Stimulated activated CD4-positive, alpha-beta T cell treated with anti-CD3 and anti-CD28 coated beads, Interleukin-1b, Interleukin-23, amount 100 ng/mL, for 48 hours (primary cell): ENCODE measurements at places on chromosomes 3 and 15.

DNA sequence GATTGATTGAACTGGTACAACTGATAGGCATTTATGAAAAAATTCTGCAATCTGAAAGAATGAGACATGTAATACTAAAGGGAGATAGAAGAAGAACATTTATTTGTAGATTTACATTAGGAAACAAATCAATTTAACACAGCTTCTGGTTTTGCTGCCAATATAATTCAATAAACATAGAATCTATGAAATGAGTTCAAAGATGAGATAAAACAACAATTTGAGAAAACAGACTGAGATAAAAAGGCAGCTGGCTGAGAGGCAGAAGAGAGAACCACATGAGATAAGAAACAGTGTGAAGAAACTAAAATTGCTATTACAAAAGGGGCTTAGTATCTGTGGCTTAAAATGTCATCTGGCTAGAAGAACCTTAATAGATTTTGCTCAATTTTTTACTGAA is 176.6 kb downstream of the PYDC2 start:
- no peak for DNase-seq

DNA sequence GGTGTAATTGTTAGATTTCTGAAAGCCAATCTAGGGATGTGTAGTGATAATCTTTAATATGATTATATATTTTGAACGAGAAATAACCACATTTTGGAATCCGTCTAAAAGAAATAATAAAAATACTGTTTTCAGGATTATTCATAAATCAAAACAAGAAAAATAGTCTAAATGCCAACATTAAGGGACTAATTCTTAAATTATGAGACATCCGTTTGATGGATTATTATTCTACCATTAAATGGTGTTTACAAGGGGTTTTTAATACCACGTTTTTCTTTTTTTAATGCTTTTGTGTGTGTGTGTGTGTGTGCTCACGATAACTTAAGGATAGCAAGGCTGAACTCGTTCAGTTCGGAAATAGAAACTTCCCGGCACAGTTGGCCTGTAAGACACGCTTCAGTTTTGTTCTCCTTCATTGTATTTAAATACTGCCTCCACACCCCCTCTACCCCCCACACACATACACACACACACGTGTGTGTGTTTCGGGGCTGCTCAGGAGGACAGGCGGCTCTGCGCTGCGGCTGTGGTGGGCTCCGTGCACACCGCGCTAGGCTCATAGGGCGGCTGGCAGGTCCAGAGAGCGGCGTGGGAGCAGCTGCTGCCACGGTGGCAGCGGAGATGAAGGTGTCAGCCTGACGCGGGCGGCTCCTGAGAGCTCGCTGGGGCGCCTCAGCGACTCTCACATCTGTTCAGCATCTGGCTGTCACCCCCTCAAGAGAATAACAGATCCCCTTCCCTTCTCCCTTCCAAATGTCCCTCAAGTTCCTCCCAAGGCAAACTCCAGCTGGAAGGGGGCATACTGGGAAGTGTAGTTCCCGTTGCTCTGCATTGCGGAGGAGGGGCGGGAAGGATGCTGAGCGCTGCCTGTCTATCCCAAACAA is 23.0 kb upstream of the ANP32A start:
- peak; percentile 17 for DNase-seq

DNA sequence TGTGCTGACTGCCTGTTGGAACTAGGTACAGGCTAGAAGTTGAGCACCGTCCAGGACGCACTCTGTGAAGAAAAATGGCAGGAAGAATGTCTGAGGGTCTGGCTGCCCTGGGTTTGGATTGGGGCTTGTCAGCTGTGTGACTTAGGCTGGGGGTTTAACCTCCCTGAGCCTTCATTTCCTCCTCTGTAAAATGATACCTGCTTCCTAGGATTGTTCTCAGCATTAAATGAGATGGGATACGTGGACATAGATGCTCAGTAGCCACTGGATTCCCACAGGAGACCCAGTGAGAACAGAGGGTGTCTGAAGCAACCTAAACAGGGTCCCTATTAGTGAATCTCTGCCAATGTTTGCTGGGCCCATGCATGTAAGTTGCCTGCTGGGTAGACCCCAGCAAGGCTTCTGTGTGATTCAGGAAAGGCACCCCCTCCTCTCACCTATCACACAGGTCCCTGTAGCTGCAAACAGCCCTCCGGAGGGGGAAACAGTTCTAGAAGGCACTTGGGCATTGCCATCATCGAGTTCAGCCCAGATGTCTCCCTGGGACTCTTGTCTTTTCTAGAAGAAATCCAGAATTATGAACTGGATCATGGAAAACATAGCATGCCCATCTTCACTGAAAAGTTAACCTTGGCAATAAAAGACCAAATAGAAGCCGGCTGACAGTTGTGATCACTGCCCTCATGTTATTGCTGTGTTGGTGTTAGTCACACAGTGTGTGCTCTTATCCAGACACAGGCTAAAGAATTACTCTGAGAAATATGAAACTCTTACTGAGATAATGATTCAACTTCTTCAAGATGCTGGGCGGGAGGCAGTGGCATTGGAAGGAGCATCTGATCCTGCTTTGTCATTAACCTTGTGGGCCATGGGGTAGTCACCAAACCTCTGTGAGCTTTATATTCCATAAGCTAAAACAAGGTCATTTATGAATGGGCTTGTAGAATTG is 64.5 kb downstream of the SMAD6 start:
- peak; percentile 17 for DNase-seq

DNA sequence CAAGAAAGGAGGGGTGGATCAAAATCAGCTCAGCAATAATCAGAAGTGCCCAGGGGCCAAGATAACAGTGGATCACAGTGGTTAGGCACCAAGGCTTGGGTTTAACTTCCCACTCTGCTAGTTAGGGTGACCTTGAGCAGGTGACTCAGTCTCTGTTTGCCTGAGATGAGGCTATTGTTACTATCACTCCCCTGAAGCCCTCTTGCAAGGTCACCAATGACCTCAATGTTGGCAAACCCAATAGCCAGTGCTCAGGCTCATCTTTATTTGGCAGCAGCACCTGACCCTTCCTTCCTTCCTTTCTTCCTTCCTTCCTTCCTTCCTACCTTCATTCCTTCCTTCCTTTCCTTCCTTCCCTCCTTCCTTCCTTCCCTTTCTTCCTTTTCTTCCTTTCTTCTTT is 102.4 kb upstream of the HACD2 start:
- DNase-seq, result no peak

- DNase-seq, result peak; percentile 74
These were observed 61.0 kb downstream of the IQSEC1 start for GRCh38 chr3:13012221-13012691.

GRCh38 chr15:62782071-62782841 is 260.3 kb upstream of the TPM1 start:
- DNase-seq, result no peak

DNA sequence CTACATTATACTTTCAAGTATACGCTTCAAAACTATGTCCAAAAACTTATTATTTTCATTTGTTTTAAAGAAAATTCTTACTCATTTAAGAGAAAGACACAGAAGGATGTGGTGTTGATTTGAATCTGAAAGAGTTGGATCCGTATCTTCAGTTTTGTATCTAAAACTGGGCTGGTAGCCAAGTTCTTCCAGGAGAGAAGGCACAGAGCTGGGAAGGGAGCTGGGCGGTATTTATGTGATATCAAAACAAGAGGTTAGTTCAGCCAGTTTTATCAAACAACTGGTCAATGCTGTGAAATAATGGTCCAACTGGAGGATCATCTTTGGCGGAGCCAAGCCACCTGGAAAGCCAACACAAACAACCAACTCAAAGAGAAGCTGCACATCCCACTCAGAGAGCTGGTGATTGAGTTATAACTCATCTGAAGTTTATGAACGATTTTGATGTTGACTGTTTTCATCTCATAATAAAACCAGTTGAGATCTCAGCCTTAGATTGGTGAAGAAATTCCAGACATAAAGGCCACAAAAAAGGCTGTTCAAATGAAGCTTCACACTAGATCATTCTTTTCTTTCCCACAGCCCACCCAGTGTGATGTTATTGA is 489.6 kb upstream of the RASGRP1 start:
- DNase-seq, result no peak

GRCh38 chr15:69513986-69514385 is 61.4 kb downstream of the RPLP1 start:
- DNase-seq, result no peak

DNA sequence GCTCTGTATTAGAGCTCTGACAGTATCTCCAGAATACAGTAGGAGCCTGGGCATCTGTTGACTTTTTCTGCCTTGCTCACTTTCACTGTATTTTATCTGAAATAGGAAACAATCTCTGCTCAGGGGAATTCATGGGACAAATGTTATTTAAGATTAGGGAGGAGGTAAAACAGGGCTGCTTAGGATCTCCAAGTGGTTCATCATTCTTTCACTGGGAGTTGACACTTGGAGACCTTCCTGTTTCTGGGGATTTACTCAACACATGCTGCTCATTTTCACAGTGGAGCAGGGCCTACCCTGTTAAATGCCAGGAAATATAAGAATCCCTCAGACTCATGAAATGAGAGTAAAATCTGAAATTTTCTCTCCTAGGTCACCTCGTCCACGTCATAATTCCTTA is 185.5 kb downstream of the GAP43 start:
- DNase-seq, result no peak

GRCh38 chr15:85854345-85855097 is 59.8 kb upstream of the KLHL25 start:
- DNase-seq, result peak; percentile 46

DNA sequence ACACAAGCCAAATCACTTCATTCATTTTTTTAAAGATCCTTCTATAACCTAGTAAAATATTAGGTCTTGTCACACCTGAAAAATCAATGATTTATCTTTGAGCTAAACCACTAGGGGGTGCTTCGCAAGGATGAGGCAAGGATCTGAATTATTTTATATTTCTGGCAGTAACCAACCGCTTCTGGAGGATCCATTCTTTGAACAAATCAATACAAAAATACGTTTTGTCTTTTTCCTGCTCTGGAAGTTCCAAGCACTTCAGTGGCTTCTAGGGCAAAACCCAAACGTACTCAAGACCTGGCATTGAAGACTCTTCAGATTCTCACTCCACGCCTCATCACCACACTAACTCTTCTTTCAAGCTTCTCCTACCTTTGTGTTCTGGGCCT is 486 bp downstream of the LSG1 start:
- no peak for DNase-seq

GRCh38 chr3:123706871-123707270 is 122.0 kb upstream of the HACD2 start:
- no peak for DNase-seq

DNA sequence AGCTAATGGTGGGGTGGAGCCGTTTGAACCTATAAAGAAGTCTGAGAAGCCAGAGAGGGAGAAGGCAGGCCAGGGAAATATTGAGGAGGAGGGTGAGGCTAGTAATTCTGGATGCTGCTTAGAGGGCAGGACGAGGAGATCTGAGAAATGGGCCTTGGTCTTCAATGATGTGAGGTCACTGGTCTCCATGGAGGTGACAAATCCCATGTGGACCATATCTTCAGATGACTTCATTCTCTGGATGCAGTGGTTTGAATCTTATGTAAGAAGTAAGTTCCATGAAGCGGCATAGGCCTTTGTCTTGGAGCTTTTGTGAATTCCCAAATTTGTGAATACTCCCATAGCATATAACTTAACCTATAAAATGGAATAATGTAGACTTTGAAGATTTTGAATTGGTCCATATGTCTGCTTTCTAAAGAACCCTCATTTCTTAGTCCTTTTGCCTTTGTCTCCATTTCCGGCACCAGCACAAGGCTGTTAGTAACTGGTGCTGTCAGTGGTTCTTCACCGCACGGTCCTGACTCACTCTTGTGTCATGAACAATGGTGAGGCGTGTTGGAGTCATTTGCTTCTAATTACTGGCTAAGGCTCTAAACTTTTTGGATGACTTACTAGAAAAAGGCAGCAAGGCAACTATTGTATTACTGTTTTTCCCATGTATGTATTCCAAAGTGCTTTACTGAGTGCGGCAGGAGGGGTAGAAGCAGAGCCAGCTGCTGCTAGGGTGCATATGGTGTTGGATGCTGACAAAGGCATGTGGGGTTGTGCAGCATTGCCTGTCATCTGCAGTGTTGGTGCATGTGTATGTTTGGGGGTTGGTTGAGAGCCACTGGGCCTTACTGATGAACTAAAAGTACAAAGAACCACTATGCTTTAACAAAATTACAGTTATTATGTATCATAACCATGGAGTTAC is 279.3 kb upstream of the C2CD4B start:
- peak; percentile 18 for DNase-seq

DNA sequence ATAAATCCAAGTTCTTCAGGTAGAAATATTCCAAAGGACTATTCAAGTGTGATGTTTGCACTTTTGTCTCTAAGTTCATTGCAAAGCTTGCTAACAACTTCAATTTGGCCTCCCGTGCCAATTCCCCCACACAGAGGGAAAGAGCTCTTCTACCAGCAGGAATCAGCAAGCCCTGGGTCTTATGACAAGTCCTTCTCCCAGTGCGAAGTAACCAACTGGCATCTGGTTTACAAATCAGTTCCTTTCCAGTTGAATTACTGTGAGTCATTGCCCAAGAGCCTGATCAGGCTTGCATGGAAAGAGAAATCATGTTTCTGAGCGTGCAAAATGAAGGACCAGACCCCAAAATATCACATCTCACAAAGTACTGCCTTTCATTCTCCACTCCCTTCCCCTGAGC is 62.7 kb upstream of the SLCO3A1 start:
- DNase-seq, result no peak

- no peak for DNase-seq
These were observed 352.1 kb downstream of the SHQ1 start for GRCh38 chr3:72496051-72496670.

GRCh38 chr15:37134244-37134643 is 33.9 kb upstream of the MEIS2 start:
- no peak for DNase-seq

DNA sequence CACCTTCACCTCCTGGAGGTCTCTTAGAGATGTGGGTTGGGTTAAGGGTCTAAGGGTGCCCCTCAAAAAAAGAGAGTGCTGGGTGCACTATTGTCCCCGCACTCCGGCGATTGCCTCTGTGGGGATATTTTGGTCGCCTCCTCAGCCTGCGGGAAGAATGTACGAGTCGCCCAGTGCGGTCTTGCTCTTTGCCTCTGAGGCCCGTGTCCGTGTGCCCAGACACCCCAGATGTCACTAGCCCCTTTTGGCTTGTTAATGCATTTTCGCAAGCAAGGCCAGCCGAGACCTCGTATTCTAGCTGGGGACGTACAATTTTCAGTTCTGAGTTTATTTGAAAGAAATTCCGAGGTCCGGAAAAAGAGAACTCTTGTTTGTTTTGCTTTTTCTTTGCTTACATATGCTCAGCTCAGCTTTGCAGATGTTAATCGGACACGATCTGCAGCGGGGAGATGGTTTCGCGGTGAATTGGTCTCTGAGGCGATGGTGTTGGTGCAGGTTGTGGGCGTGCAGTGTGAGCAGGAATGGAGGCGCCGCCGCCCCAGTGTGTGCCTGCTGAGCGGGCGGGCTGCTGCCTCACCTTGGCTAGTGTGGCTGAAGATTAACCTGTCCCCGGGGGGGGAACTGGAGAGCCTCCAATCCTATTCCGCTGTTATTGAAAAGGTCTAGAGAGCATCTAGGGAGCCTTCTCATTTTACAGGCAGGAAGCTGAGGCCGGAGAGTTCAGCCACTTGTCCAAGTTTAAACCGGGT is 1.4 kb downstream of the ST6GAL1 start:
- peak; percentile 69 for DNase-seq

- DNase-seq, result no peak
These were observed 221.8 kb downstream of the FEZF2 start for GRCh38 chr3:62151591-62151990.

GRCh38 chr3:53129344-53129743 is 891 bp downstream of the RFT1 start:
- no peak for DNase-seq

GRCh38 chr15:40744815-40745152 is 10.3 kb downstream of the RMDN3 start:
- DNase-seq, result no peak
